ENCODE measurements at places on chromosomes 2 and 18. TPM values are rescaled to one million over a fixed set of nuclear protein-coding genes. Genes with fewer than 3 reads are reported as not detected.

- no peaks in the 10 kb centered on the region for H3K4me1 ChIP-seq
- H3K27me3 ChIP-seq: no peaks in the 10 kb centered on the region
- H3K4me3 ChIP-seq: no peak overlapping the region
- H3K27ac ChIP-seq: no peak overlapping the region
- DNase-seq: no peak
- peaks cover 19% of the 10 kb centered on the region for H3K36me3 ChIP-seq
These were observed 17.8 kb upstream of the GPR75 start for GRCh38 chr2:53877556-53877955.

- H3K36me3 ChIP-seq: no peaks in the 10 kb centered on the region
- H3K27me3 ChIP-seq: no peaks in the 10 kb centered on the region
- no peak overlapping the region for H3K4me3 ChIP-seq
These were observed 481.9 kb downstream of the TMX3 start for GRCh38 chr18:68233018-68233417.

GRCh38 chr2:47040651-47041050, 114.5 kb downstream of the STPG4 start:
- H3K4me1 ChIP-seq: peaks cover 9% of the 10 kb centered on the region
- H3K27me3 ChIP-seq: no peaks in the 10 kb centered on the region
- no peak overlapping the region for H3K27ac ChIP-seq

DNA sequence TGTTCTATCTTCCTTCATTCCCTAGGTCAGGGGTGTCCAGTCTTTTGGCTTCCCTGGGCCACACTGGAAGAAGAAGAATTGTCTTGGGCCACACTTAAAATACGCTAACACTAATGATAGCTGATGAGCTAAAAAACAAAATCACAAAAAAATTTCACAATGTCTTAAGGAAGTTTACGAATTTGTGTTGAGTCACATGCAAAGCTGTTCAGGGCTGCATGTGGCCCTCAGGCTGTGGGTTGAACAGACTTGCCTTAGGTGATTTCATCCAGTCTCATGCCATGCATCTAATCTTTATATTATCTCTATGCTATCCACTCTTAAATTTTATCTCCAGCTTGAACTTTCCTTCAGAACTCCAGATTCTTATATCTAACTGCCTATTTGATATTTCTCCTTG, 80.1 kb downstream of the CCDC85A start:
- no peaks in the 10 kb centered on the region for H3K4me1 ChIP-seq
- no peak overlapping the region for H3K27ac ChIP-seq
- H3K36me3 ChIP-seq: no peaks in the 10 kb centered on the region
- no peak for DNase-seq
- H3K27me3 ChIP-seq: no peaks in the 10 kb centered on the region
- no peak overlapping the region for H3K4me3 ChIP-seq

DNA sequence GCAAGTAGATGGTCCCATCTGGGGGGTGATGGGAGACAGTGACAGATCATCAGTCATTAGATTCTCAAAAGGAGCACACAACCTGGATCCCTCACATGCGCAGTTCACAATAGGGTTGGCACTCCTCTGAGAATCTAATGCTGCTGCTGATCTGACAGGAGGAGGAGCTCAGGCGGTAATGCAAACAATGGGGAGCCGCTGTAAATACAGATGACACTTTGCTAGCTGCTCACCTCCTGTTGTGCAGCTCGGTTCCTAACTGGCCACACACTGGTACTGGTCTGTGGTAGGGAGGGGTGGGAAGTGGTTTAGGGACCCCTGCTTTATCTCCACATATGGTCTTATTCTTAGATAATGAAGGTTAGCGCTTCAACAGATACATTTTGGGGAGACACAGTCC, 506.6 kb downstream of the PLCL1 start:
- DNase-seq: no peak
- H3K36me3 ChIP-seq: no peaks in the 10 kb centered on the region
- H3K27ac ChIP-seq: no peak overlapping the region
- H3K27me3 ChIP-seq: no peaks in the 10 kb centered on the region
- H3K4me3 ChIP-seq: no peak overlapping the region
- H3K4me1 ChIP-seq: no peaks in the 10 kb centered on the region

- no peak overlapping the region for H3K27ac ChIP-seq
- peak; percentile 61 for DNase-seq
- H3K4me1 ChIP-seq: peaks cover 3% of the 10 kb centered on the region
- no peak overlapping the region for H3K4me3 ChIP-seq
- H3K27me3 ChIP-seq: peaks cover 88% of the 10 kb centered on the region
These were observed 48.0 kb upstream of the ATP6V1B1 start for GRCh38 chr2:70887550-70888246.

GRCh38 chr2:212005085-212005671, 533.4 kb downstream of the ERBB4 start:
- no peaks in the 10 kb centered on the region for H3K4me1 ChIP-seq
- peak; percentile 24 for DNase-seq
- no peaks in the 10 kb centered on the region for H3K36me3 ChIP-seq
- H3K27ac ChIP-seq: no peak overlapping the region
- no peaks in the 10 kb centered on the region for H3K27me3 ChIP-seq

DNA sequence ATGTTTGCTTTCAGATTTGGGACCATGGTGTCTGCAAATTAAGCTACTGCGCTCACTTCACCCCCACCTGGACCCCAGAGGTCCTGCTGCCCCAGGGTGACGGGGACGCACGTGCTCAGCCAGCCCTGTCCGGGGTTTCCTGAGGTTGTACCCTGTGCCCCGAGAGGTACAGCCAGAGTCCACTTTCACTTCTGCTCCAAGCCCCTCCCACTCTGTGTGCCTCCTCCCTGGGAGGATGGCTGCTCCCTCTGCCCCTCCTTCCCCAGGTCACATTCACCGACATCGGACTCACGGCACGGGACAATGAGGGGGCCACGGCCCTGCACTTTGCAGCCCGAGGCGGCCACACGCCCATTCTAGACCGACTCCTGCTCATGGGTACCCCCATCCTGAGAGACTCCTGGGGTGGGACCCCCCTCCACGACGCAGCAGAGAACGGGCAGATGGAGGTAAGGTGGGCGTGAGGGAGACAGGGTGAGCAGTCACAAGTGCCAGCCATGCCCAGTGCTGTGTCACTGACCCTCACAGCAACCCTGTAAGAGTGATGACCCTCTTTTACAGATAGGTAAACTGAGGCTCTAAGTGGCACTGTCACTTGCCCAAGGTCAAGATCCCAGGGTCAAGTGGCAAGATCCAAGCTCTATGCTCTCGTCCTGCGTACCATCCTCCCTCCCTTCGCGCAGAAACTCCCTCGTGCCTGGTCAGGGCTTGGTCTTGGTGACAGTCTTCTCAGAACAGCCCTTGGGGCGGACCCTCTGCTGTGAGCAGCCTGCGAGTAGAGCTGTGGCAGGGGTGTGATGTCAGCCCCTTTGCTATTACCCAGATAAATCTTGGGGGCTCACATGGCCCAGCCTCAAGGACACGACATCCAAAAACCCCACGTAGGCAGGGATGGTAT, 7.6 kb downstream of the ESPNL start:
- H3K4me1 ChIP-seq: no peaks in the 10 kb centered on the region
- DNase-seq: no peak
- H3K27ac ChIP-seq: no peak overlapping the region
- no peaks in the 10 kb centered on the region for H3K27me3 ChIP-seq

GRCh38 chr2:108583903-108584520, 49.7 kb downstream of the LIMS1 start:
- H3K4me1 ChIP-seq: peaks cover 22% of the 10 kb centered on the region
- no peaks in the 10 kb centered on the region for H3K36me3 ChIP-seq
- peak; percentile 90 for DNase-seq
- H3K4me3 ChIP-seq: no peak overlapping the region
- H3K27ac ChIP-seq: no peak overlapping the region

REEP1 gene
- 4.3 TPM for total RNA-seq

SPEG gene
- total RNA-seq: 26.6 TPM

PCARE gene
- not detected for total RNA-seq

PPP1CB gene
- 358 TPM for total RNA-seq
